ENCODE measurements at places on chromosomes 1 and 21.

DNA sequence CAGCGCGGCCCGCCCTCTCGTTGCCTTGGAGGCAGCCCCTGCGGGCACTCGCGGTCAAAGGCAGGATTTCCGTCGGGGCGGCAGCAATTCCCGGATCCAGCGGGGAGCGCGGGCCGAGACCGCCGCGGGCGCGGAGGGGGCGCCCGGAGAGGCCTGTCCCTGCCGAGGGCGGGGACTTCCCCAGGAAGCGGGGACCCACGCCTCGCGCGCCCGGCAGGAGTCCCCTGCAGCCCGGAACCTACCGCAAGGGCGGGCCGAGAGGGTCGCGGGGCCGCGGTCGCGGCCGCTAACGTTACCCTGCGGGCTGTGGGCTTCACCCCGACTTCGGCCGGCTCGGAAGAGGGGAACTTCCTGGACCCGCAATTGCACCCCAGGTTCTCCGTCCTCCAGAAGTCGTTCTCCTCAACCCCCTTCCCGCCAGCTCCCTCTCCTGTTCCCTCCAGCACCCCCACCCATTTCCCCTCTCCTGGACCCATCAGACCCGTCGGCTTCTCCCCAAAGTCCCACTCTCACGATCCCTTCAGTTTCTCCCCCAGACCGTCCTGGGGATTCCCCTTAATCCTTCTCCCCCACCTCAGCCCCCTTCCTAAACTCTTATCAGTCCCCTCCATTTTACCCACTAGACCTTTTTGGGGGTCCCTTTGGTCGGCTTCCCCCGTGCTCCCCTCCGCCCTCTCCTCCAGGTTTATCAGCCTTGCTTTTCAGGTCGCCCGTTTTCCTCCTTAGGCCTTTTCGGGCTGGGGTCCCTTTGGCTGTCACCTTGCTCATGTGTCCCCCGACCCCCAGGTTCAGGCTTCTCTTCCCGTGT, 604 bp downstream of the FGR start:
- peak; percentile 32 for DNase-seq

DNA sequence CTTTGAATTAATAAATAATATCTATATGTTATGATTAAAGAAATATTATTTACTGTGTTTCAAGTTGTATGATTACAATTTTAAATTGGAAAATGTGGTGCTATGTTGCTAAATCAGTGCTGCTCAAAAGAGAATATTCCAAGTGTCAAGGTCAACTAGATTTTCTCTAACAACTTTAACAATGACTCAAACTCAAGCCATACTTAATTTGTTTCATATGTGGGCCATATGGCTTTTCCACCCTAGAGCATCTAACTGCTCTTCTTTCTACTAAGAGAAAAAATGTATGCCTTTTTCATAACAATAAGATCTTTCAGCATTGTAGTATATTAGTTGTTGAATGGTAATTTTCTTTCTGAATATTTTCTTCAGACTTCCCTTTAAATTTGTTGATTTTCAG, 8.3 kb upstream of the SYT14 start:
- DNase-seq, result no peak

DNA sequence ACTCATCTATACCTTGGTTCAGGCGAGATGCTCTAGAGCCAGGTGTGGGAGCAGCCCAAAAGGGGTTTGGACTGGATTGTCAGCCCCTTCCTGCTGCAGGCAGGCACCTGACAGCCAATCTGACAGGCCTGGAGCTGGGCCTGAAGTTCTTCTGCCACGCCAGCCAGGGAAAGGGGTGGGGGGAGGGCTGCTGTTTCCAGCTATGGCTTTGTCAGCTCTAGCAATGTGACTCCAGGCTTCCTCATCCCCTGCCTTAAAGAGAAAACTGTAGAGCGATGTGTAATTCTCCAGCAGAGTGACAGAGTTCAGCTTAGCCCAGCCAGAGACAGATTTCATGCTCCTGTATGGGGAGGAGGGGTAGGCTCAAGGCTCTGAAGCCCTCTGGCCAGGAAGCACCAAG, 30.3 kb downstream of the WNT4 start:
- DNase-seq, result no peak

DNA sequence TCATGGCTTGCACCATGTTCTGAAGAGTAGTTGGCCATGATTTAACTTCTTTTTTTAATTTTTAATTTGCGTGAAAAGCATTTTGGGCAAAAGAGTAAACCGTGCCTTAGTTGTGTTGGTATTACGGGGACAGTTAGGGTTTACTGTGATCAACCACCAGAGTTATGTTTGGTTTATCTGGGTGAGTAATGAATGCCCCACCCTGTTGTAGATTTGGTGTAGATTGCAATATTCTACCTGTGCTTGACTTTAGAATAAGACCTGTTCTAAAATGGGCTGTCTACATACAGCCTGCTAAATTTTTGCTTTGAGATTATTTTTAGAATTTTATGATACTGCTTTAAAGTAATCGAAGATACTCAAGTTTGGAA, 1.4 kb downstream of the USP25 start:
- no peak for DNase-seq

DNA sequence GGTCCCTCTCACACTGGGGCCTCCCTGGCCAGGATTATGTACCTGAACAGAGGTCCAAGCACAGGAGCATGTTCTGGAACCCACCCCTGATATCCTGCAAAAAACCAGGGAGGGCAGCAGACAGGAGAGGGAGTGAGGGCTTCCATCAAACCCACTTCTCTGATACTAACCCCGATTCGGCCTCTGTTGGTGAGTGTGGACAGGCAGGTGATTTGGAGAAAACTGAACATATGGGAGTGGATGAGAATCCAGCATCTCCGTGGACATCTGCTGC, 215.3 kb downstream of the MATN1 start:
- DNase-seq, result no peak

GRCh38 chr1:182368903-182369302, 22.7 kb downstream of the GLUL start:
- no peak for DNase-seq

- DNase-seq, result no peak
Measured at GRCh38 chr1:157505481-157506272, 46.6 kb downstream of the FCRL5 start.

GRCh38 chr1:52520148-52520547, 32.7 kb downstream of the TUT4 start:
- DNase-seq, result no peak
